ENCODE measurements at places on chromosomes 5 and 9. TPM values are rescaled to one million over a fixed set of nuclear protein-coding genes. Genes with fewer than 3 reads are reported as not detected.

GRCh38 chr9:85223506-85224125, 518.1 kb downstream of the AGTPBP1 start:
- no peaks in the 10 kb centered on the region for H3K27me3 ChIP-seq
- DNase-seq, result no peak
- H3K4me3 ChIP-seq, result no peak overlapping the region
- no peaks in the 10 kb centered on the region for H3K36me3 ChIP-seq

- peaks cover 4% of the 10 kb centered on the region for H3K4me1 ChIP-seq
- H3K27ac ChIP-seq, result no peak overlapping the region
- DNase-seq, result no peak
- H3K27me3 ChIP-seq, result no peaks in the 10 kb centered on the region
- H3K36me3 ChIP-seq, result no peaks in the 10 kb centered on the region
Observed at GRCh38 chr9:14926941-14927624, 16.9 kb upstream of the FREM1 start.

DNA sequence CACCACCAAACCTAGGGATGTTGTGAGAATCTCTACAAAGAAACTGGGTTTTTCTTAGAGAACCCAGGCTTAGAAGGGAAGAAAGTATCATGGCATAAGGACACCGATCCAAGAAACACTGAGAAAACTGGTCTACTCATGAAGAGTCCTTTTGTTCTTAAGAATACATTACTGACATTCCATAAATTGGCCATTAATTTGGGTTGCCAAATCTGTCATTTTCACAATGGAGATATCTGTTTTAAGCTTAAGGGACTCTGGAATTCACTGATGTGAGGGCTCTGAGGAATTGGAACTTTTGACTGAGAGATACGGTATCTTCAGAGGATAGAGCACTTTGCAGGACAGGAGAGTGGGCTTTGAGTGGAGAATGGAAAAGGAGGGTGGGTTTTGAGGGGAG, 315.3 kb upstream of the ZNF608 start:
- no peak overlapping the region for H3K4me3 ChIP-seq
- H3K36me3 ChIP-seq, result no peaks in the 10 kb centered on the region
- DNase-seq, result no peak
- H3K4me1 ChIP-seq, result peaks cover 19% of the 10 kb centered on the region
- H3K27me3 ChIP-seq, result no peaks in the 10 kb centered on the region

The NR5A1 gene
- not detected for total RNA-seq

- no peak overlapping the region for H3K27ac ChIP-seq
- no peaks in the 10 kb centered on the region for H3K27me3 ChIP-seq
- no peak for DNase-seq
- H3K4me1 ChIP-seq, result no peaks in the 10 kb centered on the region
- H3K4me3 ChIP-seq, result no peak overlapping the region
Observed at GRCh38 chr5:163730206-163730756, 224.9 kb downstream of the MAT2B start.

DNA sequence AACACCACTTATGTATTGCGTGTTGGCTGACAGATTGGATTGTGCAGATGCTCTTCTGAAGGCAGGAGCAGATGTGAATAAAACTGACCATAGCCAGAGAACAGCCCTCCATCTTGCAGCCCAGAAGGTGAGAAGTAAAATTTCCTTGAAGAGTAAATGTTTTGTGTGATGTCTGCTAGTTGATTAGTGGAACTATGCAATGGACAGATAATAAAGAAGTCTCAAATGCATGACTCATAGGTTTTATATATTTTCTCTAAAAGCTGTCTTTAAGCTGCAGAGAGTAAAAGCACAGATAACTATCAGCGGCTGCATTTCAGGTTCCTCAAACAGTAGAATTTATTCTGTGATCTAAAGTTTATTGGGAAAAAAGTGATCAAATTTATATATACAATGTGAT, 27.4 kb downstream of the INVS start:
- H3K27me3 ChIP-seq, result no peaks in the 10 kb centered on the region
- H3K27ac ChIP-seq, result no peak overlapping the region
- no peak overlapping the region for H3K4me3 ChIP-seq
- peaks cover 6% of the 10 kb centered on the region for H3K4me1 ChIP-seq

GRCh38 chr5:102715082-102715807, 39.9 kb upstream of the PAM start:
- H3K4me1 ChIP-seq, result no peaks in the 10 kb centered on the region
- H3K36me3 ChIP-seq, result no peaks in the 10 kb centered on the region
- no peak for DNase-seq
- no peak overlapping the region for H3K27ac ChIP-seq

GRCh38 chr9:37801959-37802711, 1.5 kb downstream of the DCAF10 start:
- H3K4me1 ChIP-seq, result peaks cover 33% of the 10 kb centered on the region
- H3K36me3 ChIP-seq, result no peaks in the 10 kb centered on the region
- no peaks in the 10 kb centered on the region for H3K27me3 ChIP-seq
- no peak overlapping the region for H3K27ac ChIP-seq

- no peak overlapping the region for H3K27ac ChIP-seq
- no peak for DNase-seq
- no peaks in the 10 kb centered on the region for H3K36me3 ChIP-seq
- H3K4me3 ChIP-seq, result no peak overlapping the region
Observed at GRCh38 chr5:71695595-71695994, 23.5 kb upstream of the CARTPT start.

DNA sequence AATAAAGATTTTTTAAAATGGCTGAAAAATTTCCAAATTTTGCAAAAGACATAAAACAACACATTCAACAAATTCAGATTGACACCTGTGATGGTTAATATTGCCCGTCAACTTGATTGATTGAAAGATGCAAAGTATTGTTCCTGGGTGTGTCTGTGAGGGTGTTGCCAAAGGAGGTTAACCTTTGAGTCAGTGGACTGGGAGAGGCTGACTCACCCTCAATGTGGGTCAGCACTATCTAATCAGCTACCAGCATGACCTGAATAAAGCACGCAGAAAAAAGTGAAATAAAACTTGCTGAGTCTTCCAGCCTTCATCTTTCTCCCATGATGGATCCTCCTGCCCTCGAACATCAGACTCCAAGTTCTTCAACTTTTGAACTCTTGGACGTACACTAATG, 868.0 kb upstream of the CTNND2 start:
- no peak for DNase-seq
- H3K27me3 ChIP-seq, result no peaks in the 10 kb centered on the region
- H3K27ac ChIP-seq, result no peak overlapping the region
- H3K4me3 ChIP-seq, result no peak overlapping the region

- DNase-seq, result peak; percentile 32
- no peaks in the 10 kb centered on the region for H3K27me3 ChIP-seq
- no peaks in the 10 kb centered on the region for H3K36me3 ChIP-seq
- H3K4me1 ChIP-seq, result no peaks in the 10 kb centered on the region
- H3K4me3 ChIP-seq, result no peak overlapping the region
Observed at GRCh38 chr5:173435447-173435846, 107.2 kb upstream of the STC2 start.

The ADAMTS16 gene
- total RNA-seq, result not detected

DNA sequence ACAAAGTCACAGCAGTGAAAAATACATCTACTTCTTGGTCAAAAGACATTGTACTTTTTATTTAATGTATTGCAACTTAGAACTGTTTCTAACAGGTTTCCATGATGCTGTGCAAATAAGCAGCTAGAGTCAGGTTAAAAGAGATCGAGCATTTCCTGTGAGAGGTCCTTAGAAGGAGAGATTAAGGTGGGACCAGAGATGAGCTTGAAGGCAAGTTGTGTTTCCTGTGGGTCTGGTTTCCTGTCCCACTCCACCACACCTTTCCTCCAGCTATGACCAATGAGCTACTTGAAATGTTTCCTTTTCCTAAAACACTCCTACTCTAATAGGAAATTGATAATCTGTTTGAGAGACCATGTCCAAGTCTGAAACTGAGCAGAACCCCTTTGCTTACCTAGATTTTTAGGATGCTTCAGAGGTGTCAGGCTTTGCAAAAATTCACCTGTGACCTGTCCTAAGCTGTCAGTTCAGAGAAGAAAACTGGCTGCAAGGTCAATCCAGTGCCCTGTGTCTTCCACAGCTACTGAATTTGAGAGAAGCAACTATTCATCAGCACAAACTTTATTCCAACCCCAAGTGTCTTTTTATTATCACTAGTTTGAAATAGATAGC, 13.1 kb upstream of the RLN1 start:
- H3K27me3 ChIP-seq, result no peaks in the 10 kb centered on the region
- no peak overlapping the region for H3K27ac ChIP-seq
- no peaks in the 10 kb centered on the region for H3K4me1 ChIP-seq
- no peaks in the 10 kb centered on the region for H3K36me3 ChIP-seq
- no peak overlapping the region for H3K4me3 ChIP-seq

The SPINK6 gene
- total RNA-seq, result not detected

DNA sequence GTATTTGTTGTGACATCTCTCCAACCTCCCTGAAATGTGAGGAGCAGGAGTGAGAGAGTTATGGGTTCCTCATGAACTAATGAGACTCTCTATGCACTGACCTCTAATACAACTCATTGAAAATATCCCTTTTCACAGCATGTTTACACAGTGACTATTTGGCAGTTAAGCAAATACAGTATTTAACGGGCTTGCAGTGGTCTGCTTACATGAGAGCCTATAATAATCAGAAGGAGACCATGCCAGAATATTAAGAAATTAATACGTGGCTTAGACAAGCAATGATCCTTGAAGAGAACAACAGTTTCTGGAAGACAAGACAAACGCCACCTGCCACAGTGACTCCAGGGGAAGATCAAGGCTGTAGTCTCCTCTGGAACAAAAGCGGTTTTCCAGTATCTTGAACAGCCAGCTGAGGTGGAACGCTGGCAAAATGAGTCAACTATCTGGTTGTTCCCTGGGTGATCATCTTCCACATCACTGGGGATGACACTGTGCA, 424.5 kb downstream of the DMAC1 start:
- H3K27me3 ChIP-seq, result no peaks in the 10 kb centered on the region
- H3K4me3 ChIP-seq, result no peak overlapping the region
- H3K27ac ChIP-seq, result no peak overlapping the region
- H3K4me1 ChIP-seq, result peaks cover 14% of the 10 kb centered on the region

The DDX4 gene
- not detected for total RNA-seq

DNA sequence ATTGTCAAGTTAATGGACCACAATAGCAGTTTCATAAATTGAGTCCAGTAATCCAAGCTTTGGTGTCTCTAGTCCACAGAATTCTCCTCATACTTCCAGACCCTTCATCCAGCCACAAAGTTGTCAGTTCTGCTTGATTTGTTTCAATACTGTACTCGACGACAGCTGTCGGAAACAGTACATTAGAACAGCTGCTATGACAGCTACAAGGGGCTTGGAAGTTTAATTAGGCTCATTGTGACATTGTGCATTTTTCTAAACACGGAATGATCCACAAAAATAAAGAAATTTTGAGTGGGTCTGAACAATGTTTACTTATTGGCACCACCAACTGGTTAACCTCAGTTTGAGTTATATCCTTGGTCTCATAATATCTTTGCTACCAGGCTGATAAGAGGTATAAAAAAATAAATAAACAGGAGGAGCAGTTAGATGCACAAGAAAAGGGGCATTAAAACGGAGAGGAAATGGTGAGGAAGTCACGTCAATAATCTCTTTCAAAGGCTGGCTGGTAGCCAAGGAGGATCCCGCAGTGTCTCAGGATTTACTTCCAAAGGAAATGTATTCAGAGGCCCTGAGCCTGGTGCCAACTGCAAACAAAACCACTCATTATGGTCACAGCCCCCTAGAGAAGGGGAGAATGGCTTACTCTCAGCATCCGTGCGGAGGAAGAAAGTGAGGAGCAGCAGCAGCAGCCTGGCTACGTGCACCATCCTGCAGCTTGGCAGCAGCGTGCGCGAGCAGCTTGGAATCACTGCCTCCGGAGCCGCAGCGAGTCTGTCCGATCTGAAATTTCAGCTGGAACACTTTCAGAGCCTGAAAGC, 933.8 kb upstream of the DMAC1 start:
- H3K4me3 ChIP-seq, result peak overlapping the region; percentile 42
- DNase-seq, result no peak
- no peaks in the 10 kb centered on the region for H3K27me3 ChIP-seq
- no peaks in the 10 kb centered on the region for H3K36me3 ChIP-seq

The MRPL50 gene
- 6.3 TPM for total RNA-seq

The EIF4EBP3 gene
- total RNA-seq, result 57.9 TPM
